SW 1271 (cell line): ENCODE measurements at places on chromosomes 13 and 19.

- peak; percentile 65 for DNase-seq
Measured at GRCh38 chr13:46551410-46552302, 1.3 kb upstream of the LRCH1 start.

DNA sequence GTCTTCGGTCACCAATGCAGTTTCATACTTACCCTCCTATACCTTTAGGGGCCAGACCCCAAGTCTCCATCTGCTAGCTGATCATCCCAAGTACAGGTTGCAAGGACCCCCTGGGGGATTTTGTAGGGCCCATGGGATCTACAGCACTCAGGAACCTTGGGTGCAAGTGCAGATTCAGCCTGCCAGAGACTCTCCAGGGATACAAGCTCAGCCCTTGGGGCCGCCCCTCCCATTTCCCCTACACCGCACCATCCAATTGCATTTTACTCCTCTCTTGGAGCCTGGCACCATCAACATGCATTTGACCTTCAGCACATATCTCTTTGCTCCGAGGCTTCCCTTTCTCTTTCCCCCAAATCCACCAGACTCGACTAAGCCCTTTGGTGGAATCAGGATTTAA lies 154.7 kb upstream of the ZNF536 start:
- DNase-seq: no peak

DNA sequence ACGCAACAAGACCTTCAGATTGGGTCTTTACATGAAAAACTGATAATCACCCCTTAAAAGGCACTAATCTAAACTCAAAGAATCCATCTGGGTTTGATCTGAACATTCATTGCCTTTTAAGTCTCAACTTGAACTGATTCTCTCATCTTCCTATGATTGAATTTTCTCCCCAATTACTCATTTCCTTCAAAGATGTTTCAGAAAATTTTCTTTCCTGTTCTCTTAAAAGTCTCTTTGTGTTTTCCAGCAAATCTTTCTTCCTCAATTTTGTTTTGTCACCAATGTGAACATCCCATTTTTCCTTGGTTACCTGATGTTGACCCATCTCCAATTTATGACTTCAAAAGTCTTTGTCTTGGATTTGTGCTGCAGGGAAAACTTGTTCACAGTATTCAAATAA lies 234.3 kb downstream of the DACH1 start:
- DNase-seq: no peak

DNA sequence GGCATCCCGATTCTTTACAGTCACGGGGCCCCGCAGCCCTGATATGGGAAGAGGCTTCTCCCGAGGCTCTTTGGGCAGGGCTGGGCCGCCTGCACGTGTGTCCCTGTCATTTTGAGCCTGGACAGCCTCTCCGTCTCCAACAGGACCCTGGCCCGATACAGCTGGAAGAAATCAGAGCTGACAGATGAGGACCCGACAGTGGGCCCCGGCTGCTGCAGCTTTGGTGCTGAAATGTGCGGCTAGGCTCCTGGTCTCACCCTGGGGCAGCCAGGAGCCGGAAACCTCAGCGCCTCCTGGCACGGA lies 3.2 kb downstream of the PIAS4 start:
- no peak for DNase-seq

DNA sequence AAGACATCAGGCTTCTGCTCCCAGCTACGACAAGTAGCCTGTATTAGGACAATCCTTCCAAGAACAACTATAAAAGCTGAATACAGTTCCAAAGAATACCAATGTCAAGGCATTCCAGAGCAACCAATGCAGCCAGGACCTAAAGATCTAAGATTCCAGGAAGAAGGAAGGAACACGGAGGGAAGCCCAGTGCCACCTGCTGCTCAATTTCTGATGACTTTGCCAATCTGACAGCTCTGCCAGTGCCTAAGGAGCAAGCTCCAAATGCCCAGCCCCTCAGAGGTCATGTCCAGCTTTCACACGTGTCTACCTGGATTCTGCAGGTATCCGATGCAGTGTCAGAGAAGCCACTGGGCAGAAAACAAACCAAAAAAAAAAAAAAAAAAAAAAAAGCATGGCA lies 164.4 kb downstream of the IRS2 start:
- no peak for DNase-seq

GRCh38 chr13:42807866-42808265 lies 26.5 kb downstream of the FAM216B start:
- DNase-seq: no peak

DNA sequence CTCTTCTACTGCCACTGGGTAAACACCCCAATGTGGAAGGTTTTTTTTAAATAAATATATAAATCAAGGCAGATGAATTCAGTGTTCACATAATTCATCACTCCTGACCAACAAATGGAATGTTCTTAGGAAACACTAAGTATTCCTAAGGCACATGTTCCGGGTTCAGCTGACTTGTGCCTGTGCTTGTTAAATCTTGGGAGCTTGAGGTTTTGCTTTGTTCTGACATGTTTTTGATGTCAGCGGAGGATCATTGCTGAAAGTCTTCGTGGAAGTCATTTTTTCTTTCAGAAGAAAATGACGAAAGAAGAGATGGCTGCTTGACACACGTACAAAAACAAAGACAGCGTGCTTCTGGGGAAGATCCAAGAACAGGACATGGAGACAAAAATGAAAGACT lies 185.8 kb downstream of the MZT1 start:
- DNase-seq: no peak

DNA sequence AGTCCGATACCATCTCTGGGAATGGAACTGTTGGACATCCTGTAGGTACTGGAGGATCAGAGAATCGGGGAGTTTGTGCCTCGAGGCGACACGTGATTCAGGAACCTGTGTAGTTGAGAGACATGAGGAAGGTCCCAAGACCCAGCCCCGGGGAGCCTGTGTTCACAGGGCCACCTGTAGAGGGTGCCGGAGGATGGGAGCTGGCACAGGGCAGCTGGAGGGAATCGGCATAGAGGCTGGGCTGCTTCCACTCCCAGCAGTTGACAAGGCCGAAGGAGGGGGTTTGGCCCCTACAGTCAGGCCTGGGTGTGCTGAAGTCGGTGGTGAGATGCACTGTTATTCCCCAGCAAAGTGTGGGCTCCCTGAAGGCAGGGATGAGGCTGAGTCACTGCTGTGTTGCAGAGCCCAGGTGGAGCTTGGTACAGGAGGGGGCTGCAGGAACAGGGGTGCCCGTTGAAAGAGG lies 2.5 kb upstream of the ISYNA1 start:
- peak; percentile 36 for DNase-seq

DNA sequence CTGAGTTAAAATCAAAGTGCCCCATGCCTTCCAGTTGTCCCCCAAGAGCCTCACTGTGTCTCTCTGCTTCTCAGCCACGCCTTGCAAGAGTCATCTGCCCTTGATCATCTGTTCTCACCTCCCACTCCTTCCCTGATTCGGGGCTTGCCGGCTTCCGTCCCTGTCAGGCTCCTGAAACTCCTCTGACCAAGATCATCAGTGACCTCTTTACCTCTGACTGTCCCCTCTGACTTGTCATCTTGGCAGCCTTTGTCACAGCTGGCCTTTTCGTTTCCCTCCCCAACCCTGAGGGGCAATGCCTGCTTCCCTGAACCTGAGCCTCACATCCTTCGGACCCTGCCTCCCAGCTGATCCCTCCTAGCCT lies 66.3 kb downstream of the MAP4K1 start:
- no peak for DNase-seq

GRCh38 chr13:109565877-109566276 lies 220.5 kb downstream of the IRS2 start:
- no peak for DNase-seq

- no peak for DNase-seq
Measured at GRCh38 chr13:51974482-51974881, 36.8 kb downstream of the ATP7B start.

GRCh38 chr13:89568276-89568675 lies 1779.2 kb upstream of the MIR17HG start:
- no peak for DNase-seq

- DNase-seq: no peak
Measured at GRCh38 chr13:33497146-33497845, 211.7 kb upstream of the STARD13 start.

DNA sequence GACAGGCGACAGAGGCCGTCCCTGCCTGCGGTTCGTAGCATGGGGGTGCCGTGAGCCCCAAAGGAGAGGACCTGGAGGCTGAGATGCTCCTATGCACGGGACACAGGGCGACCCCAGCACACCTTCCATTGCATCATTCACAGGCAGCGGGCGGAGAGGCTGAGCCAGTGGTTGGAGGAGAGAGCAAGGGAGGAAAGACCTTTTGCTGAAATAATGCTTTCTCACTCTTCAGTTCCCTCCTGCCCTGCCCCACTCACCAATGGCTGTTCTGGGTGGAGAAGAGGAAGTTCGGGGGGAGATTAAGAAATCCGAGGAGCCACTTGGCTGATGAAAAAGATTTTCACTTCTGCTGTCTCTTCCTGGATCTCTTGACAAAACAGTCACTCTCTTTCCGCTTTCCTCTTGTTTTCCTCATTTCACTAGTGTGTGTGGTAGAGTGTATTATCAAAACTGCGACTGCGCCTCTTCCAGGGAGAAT lies at the start of gene NLRP12:
NLRP12 (minus strand) TSS at position 181 of the 478 bp plus-strand sequence; CDS start at position 41, 140 bp downstream.
- DNase-seq: no peak

- DNase-seq: no peak
Measured at GRCh38 chr13:70795484-70795883, 687.2 kb upstream of the KLHL1 start.

DNA sequence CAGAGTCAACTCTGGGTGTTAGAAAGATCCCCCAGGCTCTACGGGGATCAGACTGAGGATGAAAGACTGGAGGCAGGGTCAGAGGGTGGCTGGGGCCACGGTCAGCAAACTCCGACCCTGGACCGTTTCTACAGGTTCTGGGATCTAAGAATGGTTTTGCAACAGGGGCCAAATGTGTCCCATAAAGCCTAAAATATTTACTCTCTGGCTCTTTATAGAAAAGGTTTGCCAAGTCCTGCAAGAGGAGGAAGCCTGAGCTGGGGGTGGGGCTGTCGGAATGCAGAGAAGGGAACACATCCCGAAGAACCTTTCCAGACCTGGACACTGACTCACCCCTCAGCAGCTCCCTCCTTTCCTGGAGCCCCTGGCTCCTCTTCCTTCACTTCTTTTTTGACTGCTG lies 20.7 kb downstream of the LIG1 start:
- no peak for DNase-seq

DNA sequence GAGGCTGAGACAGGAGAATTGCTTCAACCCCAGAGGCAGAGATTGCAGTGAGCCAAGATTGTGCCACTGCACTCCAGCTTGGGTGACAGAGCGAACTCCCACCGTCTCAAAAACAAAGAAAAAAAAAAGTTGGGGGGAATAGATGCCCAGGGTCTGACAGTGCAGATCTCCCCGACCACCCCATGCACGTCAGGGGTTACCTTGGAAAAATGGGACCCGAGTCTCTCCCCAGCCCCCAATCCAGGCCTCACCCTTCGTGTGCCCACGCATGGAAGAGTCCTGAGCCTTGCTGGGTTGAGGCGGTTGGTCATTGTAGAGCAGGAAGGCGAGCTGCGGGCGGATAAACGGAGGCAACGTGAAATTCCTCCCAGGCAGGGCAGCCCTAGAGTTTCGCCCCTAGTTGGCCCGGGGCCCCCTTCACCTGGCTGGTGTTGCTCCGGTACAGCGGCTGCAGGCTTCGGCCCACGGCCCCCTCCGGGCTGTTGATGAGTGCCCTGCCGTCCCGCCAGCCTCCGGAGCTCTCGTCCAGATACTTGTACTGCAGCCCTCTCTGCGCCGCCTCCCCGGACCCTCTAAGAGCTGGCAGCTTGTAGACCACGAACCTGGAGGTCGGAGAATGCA lies 588 bp downstream of the DNASE2 start:
- no peak for DNase-seq

DNA sequence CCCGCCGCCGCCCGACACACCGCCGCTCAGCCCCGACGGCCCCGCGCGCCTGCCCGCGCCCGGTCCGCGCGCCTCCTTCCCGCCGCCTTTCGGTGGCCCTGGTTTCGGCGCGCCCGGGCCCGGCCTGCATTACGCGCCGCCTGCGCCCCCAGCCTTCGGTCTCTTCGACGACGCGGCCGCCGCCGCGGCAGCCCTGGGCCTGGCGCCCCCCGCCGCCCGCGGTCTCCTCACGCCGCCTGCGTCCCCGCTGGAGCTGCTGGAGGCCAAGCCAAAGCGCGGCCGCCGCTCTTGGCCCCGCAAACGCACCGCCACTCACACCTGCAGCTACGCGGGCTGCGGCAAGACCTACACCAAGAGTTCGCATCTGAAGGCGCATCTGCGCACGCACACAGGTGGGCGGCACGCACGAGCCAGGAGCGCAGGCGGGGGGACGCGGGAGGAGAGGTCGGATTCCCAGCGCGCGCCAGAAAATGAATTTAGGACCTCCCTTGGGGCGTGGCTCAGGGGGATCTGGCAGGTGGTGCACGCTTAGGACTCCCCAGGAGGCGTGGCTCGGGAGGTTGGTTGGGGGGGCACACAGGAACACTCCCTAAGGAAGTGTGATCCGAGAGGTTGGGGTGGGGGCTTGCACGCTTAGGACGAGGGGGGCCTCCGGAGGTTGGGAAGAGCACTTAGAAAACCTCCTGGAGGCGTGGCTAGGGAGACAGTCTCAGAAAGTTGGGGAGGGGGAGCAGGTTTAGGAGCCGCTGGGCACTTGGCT lies 1.2 kb downstream of the KLF2 start:
- DNase-seq: no peak

DNA sequence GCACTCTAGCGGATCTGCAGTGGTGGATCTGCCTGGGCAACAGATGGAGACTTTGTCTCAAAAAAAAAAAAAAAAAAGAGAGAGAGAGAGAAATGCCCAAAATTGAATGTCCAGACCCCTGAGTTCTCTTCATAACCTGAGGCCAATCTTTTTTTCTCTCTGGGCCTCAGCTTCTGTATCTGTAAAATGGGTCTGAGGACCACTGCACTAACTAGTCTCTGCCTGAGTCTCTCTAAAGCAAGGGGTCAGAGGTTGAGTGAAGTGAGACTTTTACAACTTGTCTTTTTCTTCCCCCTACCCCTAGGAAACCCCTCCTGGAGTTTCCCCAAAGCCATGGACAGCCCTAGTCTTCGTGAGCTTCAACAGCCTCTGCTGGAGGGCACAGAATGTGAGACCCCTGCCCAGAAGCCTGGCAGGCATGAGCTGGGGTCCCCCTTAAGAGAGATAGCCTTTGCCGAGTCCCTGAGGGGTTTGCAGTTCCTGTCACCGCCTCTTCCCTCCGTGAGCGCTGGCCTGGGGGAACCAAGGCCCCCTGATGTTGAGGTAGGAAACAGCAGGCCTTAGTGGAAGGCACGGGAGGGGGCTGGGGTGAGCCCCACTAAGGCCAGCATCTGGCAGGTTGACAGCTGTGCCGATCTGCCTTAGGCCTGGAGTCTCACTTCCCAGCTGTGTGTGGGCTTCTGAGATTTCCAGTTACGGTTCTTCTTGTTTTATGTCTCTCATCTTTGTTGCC lies 1.8 kb downstream of the TMEM91 start:
- no peak for DNase-seq

DNA sequence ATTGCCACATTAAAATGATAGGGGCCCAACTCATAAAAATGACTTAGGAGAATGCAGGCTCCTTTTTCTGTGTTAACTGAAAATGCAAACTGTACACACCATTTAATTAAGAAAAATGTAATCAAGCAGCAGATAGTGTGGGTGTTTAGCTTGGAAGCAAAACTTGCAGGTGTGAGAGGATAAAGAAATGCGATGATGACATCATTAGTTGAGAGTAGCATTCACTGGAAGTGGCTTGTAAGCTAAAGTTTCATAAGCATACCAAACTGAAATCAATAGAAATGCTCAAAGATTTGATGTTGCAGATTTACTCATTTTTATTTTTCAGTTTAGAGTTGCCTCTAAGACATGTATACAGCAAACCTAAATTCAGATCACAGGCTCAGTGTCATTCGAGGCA lies 86.6 kb downstream of the PRR20E start:
- DNase-seq: no peak
